ENCODE measurements at places on chromosomes 7 and 10.

DNA sequence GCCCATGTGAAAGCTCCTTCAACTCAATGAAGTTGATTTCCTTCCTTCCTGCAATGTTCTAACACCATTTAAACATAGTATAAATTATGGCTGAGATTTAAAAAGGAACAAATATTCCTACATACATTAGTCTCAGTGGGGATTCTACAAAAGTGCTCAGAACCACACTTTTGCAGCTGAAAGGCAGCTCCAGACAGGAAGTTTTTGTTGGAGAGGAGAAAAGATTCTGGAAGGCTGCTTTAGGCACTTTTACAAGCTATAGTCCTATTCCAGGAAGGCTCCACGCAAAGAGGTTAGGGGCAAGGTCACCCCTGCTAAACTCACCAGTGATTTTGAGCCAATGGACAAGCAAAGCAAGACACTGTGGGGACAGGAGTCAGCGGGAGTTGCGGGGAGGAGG is 179.2 kb upstream of the CDCA7L start:
- DNase-seq, result no peak

GRCh38 chr10:62048919-62049623 is 147.6 kb downstream of the ARID5B start:
- DNase-seq, result peak; percentile 67

DNA sequence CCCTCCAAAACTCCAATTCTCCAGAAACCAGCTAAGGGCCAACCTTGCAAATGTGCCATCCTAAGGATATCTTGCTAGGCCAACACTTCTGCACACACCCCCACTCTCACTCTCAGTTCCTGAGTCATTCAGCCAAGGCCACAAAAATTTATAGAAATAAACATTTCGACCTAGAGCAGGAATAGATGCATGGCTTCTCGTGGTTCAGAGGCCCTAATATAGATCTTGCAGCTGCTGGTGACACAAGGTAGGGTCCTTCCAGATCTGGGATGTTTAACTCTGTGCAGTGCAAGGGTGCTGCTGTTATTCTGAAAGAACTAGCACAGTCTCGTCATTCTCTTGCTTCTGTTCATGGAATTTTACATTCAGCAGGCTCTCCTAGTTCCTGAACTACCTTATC is 369.3 kb downstream of the CALN1 start:
- DNase-seq, result no peak

DNA sequence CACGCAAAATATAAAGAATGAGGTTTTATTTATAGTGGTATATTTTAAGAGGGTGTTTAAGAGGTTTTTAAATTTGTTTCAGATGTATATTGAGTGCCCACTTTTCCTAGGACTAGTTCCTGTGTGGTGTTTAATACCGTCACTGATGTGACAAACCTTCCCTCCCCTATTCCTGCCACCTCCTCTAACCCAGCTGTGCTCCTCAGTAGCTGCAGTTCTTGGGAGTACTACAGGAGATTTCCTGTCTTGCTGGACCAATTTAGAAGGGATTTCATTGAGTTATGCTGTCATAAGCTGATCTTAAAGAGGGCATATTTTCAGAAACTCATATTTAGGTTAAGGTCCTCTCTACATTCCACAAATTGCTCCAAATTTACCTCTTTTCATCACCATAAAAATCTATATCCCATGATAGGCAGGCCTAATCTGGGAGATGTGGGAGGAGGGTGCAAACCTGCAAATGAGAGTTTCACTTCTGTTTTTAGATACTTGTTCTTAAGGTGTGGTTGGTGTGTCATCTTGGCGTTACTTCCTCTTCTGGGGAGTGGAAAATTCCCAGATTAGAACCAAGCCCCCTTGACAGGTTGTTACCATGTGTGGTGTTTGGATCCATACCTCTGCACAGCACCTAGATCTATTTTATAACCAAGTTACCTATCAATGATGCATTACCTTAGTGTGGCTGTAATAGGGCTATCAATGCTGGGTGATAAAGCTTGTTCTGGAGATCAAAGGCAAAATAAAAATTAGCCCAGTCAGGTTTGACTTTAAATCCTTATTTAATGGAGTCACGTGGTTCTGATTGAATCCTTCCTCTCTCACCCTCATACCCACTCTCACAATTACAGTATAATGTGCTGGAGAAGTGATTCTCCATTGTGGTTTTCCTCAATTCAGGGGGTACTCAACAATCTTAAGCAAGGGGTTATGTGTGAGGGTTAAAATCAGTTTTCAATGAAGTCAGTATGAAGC is 141.1 kb downstream of the CDK14 start:
- no peak for DNase-seq

GRCh38 chr7:41579961-41580935 is 122.6 kb downstream of the INHBA start:
- DNase-seq, result no peak

- no peak for DNase-seq
Measured at GRCh38 chr10:114110174-114110972, 63.6 kb downstream of the CCDC186 start.

GRCh38 chr10:114932945-114933344 is 5.0 kb upstream of the TRUB1 start:
- no peak for DNase-seq

- peak; percentile 68 for DNase-seq
Measured at GRCh38 chr7:3063016-3063753, 19.5 kb upstream of the CARD11 start.

- DNase-seq, result no peak
Measured at GRCh38 chr10:27088119-27089044, 11.9 kb downstream of the ANKRD26 start.

DNA sequence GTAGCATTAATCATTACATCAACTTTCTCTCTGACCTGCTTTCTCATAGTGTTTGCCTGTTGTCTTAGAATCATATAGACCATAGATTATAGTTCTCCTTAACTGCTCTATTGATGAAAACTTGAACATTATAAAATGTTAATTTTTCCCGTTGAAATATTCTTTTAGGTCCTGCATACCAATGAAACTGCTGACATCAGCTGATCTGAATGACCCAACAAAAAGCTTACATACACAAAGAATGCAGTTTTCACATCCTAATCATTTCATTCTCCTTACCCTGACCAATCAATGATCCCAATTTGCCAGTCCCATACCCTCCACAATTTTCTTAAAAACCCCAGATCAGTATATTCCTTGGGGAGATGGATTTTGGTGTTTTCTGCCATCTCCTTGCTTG is 302.9 kb upstream of the MBL2 start:
- no peak for DNase-seq

DNA sequence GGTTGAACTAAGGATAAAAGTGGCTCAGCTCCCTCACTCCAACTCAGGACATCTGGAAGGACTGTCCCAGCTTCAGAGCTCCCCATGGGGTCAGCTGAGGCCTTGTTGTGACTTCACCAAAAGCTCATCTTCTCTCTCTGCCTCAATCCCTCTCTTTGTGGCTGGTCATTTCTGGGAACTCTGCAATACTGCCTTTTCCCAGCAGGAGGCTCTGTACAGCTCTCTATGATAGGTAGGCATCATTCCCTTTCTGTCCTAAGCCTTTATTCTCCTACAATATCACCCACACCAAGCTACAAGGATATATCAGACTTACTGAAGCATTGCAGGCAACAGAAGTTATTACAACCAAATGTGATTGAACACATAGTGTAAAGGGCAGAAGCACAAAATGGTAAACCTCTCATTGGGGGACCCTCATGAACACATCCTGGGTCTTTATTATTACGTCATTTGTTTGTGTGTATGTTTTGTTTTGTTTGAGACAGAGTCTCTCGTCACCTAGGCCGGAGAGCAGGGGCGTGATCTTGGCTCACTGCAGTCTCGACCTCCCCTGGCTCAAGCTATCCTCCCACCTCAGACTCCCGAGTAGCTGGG is 36.7 kb upstream of the PRPS1L1 start:
- DNase-seq, result no peak

GRCh38 chr10:124266468-124267230 is 152.1 kb downstream of the OAT start:
- DNase-seq, result no peak

GRCh38 chr10:72834183-72834825 is 59.2 kb upstream of the OIT3 start:
- no peak for DNase-seq

- DNase-seq, result no peak
Measured at GRCh38 chr10:119625570-119626280, 25.5 kb upstream of the BAG3 start.

DNA sequence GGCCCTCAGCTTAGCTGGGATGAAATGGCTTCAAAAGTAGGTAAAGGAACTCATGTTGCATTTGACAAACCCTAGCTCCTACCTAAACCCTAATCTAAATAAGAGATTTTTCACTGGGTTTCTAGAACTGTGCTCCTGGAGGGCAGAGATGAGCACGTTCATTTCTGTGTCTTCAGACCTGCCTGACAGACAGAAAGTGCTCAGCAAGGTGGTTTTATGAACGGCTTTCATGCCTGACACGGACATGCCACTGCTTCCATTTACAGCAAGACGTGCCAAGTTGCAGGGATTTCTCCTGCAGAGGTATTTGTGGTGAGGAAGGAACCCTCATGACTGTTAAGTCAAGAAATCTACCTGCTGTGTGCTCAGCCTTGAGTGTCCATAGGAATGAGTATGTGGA is 83.5 kb upstream of the KMT2C start:
- no peak for DNase-seq

GRCh38 chr7:93171606-93172226 is 23.5 kb upstream of the SAMD9L start:
- no peak for DNase-seq

- peak; percentile 96 for DNase-seq
Measured at GRCh38 chr10:15097011-15097812, at the start of gene RPP38. Gene RPP38, plus strand, starts transcription at chr10:15097355. Its CDS starts 5,960 bp downstream, at chr10:15103315.

DNA sequence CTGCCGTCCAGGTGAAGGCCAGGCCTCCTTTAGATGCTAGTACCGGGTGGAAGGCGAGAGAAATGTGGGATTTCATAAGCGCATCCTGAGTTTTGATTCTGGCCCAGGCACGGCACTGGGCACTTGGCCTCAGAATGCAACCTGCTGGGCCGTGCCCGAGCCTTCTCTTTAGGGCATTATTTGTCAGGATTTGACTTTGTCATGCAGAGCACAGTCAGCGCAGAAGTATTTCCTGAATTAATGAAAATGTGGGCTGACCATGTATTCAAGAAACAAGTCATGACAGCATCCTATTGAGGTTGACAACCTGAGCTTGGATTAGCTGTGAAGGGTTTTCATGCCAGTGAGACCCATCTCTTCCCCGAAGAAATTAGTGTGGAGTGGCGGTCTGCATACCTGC is 34.4 kb downstream of the RCC1L start:
- no peak for DNase-seq

DNA sequence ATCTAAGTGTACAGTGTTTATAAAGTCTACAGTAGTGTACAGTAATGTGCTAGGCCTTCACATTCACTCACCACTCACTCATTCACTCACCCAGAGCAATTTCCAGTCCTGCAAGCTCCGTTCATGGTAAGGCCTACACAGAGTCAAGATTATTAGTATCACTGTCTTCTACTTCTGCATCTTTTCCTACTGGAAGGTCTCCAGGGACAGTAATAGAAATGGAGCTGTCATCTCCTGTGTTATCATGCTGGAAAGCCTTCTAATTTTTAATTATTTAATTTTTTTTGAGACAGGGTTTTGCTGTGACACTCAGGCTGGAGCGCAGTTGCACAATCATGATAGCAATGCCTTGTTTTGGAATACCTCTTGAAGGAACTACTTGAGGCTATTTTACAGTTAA is 207.0 kb downstream of the HTR7 start:
- no peak for DNase-seq

DNA sequence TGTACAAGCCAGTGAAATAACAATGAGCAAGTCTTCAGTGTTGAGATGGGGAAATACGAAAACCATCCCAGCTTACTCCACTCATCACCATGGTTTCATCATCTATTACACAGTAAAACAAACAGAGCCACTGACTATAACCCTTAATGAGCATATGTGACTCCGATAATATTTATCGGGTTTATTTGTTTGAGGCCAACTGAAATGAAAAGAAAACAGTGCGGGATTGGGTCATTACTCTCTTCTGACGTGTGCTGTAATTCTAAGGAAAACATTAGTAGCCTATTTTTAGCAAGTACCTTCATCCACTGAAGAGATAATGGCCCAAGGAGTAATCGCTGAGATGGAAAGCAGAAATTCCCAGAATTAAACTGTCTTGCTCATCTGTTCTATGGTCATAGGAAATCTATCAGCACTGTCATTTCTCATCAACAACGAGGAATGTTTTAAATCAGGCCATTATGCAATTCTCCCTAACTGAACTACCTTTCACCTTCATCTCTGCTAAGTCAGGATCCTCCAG is 716.5 kb downstream of the INHBA start:
- DNase-seq, result no peak

- peak; percentile 82 for DNase-seq
Measured at GRCh38 chr7:155344618-155345433, 47.1 kb downstream of the INSIG1 start.

GRCh38 chr10:4812046-4812445 is 14.0 kb upstream of the AKR1E2 start:
- no peak for DNase-seq

- DNase-seq, result peak; percentile 27
Measured at GRCh38 chr10:124626759-124627380, 117.3 kb downstream of the FAM53B start.

DNA sequence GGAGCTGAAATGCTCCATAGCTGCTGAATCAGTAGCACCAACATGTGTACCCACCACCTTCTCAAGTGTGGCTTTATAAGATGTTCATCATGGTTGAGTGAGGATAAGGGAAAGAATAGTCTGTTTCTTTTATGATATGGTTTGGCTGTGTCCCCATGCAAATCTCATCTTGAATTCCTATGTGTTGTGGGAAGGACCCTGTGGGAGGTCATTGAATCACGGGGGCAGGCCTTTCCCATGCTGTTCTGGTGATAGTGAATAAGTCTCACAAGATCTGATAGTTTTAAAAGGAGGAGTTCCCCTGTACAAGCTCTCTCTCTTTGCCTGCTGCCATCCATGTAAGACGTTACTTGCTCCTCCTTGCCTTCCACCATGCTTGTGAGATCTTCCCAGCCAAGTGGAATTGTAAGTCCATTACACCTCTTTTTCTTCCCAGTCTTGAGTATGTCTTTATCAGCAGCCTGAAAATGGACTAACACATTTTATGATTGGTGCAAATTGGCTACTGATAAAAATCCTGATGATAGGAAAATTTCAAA is 799.9 kb downstream of the TNS3 start:
- no peak for DNase-seq

DNA sequence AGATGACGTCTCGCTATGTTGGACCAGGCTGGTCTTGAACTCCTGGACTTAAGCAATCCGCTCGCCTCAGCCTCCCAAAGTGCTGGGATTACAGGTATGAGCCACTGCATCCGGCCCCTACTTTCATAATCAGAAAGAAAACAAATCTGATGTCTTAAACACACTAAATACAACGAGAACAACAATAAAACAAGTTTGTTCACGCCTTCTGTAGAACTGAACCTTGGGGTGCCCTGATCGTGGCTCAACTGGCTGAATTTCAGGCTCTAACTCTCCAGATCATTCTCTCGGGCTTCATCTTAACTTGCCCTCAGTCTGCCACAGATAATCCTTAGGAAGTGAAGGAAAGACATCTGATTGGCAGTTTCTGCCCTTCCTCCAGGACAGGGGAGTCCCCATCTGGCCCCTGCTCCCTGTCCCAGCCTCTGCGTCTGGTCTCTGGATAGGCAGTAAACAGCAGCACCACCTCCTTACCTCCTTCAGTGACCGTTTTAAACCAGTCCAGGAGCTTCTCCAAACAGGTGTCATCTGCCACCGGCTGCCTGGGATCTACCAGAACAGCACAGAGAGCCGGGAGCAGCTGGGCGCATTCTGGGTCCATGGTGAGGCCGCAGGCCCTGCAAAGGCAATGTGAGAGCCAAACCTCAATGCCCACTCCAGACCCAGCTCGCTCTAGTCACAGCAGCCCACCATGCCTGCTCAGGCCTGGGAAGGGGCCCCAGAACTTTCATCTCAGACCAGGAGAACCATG is 1.3 kb downstream of the BRAT1 start:
- DNase-seq, result no peak

Data from activated T-cell treated with anti-CD3 and anti-CD28 coated beads for 4 hours (primary cell).